ENCODE measurements at places on chromosomes 2 and 18.

- no peak for DNase-seq
These were observed 50.9 kb upstream of the ATL2 start for GRCh38 chr2:38427936-38428335.

DNA sequence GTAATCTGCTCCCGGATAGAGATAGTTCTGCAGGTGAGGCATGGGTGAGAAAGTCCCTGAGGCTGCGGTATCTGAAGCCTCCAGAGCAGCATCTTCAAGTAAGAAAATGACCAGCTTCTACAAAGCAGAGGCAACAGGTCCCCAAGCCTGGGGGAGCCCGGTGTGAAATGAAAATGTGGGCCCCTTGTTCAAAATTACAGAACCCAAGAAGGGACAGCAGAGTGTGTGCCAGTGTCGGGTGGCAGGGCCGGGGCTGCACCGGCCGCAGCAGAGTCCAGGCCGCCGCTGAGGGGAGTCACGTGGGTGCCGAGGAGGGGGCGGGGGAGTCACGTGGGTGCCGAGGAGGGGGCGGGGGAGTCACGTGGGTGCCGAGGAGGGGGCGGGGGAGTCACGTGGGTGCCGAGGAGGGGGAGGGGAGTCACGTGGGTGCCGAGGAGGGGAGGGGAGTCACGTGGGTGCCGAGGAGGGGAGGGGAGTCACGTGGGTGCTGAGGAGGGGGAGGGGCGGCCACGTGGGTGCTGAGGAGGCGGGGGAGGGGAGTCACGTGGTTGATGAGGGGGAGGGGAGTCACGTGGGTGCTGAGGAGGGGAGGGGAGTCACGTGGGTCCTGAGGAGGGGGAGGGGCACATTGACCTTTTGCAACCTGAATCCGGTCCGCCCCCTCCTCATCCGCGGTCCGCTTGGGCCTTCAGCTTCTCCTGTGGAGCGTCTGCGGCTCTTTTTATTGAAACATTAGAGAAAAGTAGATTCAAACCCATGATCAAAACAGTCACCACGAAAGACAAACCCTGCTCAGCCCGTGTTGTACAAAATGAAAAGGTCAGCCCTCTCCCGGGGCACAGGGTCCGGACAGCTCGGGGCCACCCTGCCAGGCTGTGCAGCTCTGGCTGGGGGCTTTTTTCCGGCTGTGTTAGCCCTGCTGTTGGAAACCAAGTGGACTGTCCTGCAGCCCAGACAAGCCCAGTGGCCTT, 10.4 kb downstream of the COLEC11 start:
- DNase-seq = peak; percentile 56

GRCh38 chr2:178413472-178414265, 37.3 kb downstream of the PRKRA start:
- peak; percentile 73 for DNase-seq

DNA sequence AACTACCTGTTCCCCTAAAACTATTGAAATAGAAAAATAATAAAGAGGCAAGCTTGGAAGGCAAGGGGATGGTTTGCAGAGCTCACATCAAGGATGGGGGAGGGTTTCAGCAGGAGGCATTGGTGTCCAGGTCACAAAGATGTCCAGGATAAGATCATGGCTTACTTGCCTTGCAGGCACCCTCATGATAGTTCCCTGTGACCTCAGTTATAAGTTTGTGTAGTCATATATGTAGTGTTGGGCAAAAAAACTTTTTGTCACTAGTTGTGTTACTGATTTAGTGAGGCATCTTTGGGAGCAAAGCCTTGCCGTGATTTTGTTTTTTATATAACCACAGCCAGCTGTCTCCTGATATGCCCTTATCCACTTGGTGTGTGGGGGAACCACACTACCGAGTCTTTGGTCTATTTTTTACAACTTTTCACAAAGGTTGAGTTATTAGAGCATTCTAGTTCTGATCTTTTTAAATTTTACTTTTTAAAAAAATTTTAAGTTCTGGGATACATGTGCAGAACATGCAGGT, 53.3 kb downstream of the IL1R2 start:
- DNase-seq = no peak

DNA sequence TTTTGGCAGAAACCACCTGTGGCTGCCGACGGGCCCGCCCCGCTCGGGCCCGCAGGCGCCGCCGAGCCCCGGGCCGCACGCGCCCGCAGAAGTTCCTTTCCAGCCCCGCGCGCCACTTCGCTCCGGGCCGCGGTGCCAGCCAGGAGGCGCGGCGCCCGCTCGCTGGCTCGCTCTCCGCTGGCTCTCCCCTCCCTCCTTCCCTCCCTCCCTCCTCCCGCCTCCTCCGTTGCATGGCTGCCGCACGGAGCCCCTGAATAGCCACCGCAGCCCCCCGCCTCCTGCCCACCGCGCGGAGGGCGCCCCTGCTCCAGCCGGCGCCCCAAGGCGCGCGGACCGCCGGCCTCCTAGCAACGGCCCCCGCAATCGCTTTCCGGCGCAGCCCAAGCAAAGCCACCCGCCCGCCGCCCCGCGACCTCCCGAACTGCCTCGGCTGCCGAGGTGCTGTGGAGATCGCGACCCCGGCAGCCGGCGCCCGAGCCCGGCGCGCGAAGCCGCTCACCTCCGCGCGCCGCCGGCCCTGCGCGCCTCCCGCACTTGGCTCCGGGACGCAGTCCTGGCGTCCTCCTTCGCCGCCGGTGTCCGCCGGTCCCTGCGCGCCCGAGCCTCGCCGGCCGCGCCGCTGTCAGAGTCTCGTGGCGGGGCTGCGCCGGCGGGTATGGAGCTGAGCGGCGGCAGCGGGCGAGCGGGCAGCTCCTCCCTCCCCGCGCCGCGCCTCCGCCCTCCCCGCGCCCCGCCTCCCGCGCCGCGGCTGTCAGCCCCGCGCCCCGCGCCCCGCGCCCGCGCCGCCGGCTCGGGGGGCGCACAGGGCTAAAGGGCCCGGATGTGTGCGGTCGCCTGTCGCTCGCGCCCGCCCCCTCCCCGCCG, at the start of gene ZBTB7C:
TSS of gene ZBTB7C (minus strand) at position 657 of the 864 bp plus-strand sequence.
- no peak for DNase-seq

DNA sequence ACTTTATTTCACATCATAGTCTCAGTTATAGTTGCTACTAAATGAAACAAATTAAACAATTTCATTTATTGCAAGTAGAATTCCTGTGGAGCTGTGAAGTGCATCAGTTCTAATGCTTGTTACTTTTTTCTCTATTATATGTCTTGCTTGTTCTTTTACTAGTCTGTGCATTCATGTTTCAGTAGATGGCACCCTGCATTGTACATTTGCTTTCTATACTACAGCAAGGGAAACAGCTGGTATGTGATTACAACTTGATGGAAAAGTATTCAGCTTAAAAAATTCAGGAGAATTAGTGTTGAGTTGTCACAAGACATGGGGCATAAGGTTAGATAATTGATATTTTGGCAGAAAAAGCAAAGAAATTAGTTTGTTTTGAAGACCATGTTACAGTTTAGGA, 72.3 kb downstream of the TANK start:
- DNase-seq = no peak

DNA sequence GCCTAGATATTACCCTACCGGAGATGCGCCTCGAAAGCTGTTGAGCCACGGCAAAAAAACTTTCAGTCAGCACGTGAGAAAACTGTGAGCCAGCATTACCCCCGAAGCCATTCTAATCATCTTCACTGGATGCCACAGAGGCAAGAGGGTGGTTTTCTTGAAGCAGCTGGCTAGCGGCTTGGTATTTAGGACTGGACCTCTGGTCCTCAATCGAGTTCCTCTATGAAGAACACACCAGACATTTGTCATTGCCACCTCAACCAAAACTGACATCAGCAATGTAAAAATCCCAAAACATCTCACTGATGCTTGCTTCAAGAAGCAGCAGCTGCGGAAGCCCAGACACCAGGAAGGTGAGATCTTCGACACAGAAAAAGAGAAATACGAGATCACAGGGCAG, 52.8 kb upstream of the SLC66A3 start:
- DNase-seq = no peak

- DNase-seq = no peak
These were observed 317.4 kb upstream of the HNRNPA3 start for GRCh38 chr2:176895158-176895557.
